Stimulated activated CD4-positive, alpha-beta T cell treated with anti-CD3 and anti-CD28 coated beads, Interleukin-12 subunit alpha, Interleukin-12 subunit beta, amount 100 ng/mL, for 24 hours (primary cell): ENCODE measurements at places on chromosomes 13 and 19.

DNA sequence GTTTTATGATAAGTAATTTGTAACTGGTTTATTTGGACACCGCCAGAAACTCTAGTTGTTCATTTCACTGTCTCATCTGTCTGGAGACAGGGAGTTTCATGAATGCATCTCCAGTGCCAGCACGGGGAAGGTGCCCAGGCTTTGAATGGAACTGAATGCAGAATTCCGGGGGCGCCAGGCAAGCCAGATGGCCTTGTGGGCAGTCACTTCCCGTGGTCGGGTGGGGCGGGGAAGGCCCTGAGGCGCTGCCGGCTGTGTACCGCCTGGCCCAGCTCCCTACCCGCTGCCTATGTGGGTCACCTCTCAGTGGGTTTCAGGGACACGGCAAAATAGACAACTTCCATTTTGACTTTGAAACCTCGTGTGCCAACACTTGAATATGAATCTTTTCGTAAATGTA, 28.8 kb upstream of the MCF2L start:
- no peak for DNase-seq

DNA sequence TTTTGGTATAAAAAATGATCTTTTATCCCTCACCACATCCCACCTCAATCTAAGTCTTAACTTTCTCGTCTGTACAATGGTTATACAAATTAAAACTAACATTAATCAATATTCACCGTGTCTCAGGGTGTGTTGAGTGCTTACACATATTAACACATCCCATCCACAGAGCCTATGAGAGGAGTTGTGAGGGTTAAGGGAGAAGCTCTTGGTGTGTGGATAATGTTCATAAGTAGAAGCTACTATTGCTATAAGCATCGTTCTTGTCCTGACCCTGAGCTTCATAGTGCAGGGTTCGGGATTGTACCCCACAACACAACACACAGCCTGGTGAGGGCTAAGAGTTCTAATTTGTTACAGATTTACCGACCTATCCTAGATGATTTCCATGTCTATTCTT, 2.5 kb downstream of the FPR3 start:
- no peak for DNase-seq

- DNase-seq, result no peak
These were observed 126.5 kb downstream of the NALCN start for GRCh38 chr13:101289764-101290163.

DNA sequence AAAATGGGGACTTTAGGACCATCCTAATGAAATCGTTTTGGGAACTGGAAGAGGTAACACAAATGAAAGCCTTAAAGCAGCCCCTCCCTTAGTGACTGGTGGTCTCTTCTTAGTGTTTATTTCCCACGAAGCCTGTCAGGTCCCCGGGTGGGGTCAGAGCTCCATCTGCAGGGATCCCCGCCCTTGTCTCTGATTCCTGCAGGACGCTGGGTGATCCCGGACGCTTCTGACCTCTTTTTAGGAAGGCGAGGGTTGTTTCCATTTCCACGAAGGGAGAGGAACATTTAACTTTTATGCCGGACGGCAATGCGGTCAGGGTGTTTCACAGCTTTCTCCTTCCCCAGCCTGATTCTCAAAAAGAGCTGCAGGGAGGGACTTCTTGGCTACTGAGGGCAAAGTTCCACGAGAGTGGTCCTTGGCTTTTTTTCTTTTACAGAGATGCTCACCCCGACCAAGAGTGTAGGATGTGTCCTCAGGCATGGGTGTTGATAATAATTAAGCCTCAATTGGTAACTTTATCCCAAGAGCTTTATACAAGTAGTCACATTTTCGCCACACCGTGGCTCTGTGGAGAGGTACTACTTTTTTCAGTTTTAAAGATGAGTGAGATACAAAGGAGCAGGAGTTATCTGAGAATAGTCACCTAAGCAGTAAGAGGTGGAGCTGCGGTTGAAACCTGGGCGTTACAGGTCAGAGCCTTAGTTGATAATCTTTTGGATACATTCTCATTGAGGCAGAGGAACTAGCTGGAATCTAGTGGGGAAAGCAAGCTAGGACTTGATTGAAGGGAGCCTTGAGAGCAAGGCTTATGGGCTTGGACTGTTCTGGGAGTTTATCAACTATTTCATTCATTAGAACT, 813 bp downstream of the ZNF284 start:
- DNase-seq, result no peak

DNA sequence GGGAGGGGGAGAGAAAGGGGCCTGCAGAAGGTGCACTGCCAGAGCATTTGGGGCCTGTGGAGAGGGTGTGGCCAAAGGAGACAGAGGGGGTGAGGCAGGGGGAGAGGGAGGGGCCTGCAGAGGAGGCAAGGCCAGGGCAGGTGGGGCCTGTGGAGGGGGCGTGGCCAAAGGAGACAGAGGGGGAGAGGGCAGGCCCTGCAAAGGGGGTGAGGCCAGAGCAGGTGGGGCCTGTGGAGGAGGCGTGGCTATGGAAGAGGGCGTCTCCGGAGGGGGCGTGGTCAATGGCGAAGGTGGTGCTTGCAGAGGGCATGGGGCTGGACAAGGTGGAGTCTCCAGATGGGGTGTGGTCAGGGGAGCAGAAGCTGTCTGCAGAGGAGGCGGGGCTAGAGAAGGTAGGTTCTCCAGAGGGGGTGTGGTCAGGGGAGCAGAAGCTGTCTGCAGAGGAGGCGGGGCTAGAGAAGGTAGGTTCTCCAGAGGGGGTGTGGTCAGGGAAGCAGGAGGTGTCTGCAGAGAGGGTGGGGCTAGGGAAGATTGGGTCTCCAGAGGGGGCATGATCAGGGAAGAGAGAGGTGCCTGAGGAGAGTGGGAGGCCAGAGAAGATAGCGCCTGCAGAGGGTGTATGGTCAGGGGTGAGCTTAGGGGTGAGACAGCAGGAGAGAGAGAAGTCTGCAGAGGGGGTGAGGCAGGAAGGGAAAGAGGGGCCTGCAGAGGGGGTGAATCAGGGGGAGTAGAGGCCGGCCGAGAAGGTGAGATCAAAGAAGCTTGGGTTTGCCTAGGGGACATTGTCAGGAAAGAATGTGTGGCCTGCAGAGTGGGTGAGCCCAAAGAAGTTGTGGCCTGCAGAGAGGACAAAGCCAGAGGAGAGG, 3.4 kb downstream of the PRR36 start:
- DNase-seq, result no peak

DNA sequence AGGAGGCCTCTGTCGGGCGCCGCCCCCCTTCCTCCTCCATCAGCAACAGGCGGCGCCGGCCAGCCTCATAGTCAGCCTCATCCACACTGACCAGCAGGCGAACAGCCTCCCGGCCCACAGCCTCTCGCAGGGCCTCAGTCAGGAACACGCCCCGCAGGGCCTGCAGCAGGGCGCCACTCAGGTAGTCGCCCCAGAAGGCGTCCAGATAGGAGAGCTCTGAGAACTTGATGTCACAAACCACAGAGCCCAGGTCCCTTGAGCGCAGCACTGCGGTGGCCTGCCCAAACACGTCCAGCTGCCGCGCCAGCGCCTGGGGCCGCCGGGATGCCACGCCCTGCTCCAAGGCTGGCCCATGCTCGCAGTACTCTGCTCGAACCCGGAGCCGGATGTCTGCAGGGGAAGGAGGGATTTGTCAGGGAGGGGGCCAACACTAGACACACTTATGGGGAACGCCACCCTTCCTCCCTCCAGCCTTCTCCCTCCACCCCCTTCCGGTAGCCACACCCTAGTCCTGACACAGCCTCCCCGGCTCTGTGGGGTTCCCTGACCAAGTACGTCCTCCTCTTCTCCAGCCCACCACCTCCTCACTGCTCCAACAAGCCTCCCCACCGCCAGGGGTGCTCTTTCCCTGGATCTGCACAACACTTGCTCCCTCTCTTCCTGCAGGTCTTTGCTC, 17.9 kb downstream of the DEDD2 start:
- DNase-seq, result peak; percentile 53

GRCh38 chr13:75458696-75459422, 23.1 kb downstream of the TBC1D4 start:
- DNase-seq, result no peak

DNA sequence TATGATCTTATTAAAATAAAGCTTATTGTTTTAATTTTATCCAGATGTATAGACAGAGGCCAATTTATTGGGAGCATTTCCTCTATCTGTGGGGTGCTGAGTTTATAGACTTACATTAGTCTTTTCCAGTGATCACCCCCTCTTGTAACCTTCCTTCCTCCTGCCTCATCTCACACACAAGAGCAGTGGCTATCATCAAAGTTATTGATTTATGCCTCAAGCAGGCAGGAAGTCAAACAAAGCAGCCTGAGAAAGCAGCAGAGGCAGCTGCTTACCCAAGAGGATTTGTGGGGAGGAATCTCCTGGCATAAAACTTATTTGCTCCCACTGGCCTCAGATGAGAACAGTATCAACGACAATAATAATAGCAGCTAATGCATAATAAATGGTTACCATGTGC, 26.3 kb upstream of the DCLK1 start:
- DNase-seq, result no peak

- no peak for DNase-seq
These were observed 5.0 kb downstream of the JAK3 start for GRCh38 chr19:17842663-17843291.

GRCh38 chr19:14404312-14404711, 14.8 kb downstream of the DDX39A start:
- no peak for DNase-seq

GRCh38 chr19:17504030-17504429, 7.4 kb upstream of the PGLS start:
- no peak for DNase-seq

- DNase-seq, result no peak
These were observed 97.6 kb upstream of the SLITRK6 start for GRCh38 chr13:85896516-85897450.
